BJ (cell line): ENCODE measurements at places on chromosomes 12 and 14.

DNA sequence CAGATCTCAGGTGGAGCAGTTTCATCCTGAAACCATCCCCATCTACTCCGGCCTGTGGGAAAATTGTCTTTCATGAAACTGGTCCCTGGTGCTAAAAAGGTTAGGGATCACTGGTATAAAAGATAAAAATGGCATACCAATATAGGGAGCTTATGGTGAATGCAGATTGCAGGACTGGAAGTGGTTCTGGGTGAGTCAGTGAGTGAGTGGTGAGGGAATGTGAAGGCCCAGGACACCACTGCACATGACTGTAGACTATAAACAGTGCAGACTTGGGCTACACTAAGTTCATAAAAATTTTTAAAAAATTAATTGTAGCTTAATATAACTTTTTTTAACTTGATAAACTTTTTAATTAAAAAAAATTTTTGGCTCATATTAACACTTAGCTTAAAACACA, 67.0 kb upstream of the RD3L start:
- no peak for DNase-seq

DNA sequence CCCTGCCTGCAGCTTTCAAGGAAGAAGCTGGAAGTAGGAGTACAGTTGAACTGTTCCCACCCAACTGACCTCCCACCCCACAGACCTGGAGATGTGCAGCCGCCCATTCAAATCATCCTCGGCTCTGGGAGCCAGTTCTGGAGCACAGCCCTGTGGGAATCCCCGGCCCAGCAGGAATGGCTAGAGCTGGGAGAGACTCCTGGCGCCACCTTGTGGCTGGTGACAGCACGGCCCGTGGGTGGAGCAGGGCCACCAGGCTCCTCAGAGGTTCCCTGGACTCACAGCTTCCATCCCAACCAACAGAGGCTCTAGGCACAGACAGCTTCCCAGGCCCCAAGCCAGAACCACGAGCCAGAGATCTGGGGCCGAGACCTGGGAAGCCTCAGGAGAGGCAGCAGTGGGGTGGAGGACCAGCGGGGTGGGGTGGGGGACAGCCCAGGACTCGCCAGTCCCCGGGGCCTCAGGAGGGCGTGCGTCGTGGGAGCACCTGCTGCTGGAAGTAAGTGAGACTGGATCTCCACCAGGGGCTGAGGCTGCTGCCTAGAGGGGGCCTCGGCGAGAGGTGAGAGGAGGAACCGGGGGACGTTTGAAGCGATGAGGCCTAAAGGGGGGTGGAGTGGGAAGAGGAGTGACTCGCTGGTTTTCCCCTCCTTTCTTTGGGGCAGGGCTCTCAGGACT, 43.4 kb downstream of the RNF34 start:
- no peak for DNase-seq

DNA sequence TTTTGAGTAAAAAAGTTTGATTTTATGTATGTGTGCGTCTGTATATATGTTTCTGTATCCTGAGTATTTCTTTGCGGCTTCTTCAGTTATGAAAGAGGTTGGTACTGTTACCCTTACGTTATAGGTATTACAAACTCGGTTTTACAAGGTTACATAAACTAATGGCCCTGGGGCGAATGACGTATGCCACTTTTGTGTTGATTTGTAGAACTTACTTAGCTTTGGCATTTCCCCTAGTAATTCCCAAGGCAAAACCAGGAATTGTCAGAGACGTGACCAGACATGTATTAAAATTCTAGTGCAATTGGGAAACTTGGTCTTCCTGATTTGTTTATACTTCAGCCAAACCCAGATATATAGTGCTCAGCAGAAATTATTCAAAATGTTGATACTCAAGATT, 93.3 kb downstream of the DUSP16 start:
- DNase-seq = no peak

DNA sequence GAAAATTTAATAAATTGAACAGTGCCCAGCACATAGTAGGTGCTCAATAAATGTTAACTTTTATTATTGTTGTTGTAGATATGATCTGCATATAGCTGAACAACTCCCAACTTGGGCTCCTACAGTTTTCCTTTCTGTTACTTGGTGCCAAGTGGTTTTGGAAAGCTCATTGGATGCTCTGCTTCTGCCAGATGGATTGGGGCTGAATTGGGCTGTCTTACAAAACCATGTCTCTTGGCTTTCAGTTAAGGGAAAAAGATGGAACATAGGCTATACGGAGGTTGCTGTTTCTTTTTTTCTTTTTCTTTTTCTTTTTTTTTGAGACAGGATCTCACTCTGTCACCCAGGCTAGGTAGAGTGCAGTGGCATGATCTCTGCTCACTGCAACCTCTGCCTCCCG, 140.7 kb upstream of the PWP1 start:
- no peak for DNase-seq

DNA sequence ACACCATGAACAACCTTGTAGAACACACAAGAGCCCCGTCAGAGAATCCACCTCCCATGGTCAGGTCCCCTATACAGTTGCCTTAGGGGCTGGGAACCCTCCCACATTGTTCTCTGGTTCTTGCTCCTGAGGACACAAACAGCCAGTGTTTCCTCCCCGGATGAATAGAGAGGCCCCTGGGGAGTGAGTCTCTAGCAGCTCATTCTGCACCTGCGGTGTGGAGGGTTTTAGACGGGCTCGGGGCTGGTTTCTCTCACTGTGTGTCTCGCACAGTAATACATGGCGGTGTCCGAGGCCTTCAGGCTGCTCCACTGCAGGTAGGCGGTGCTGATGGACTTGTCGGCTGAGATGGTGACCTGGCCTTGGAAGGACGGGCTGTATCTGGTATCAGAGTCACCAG, 1052.1 kb downstream of the TMEM121 start:
- DNase-seq = no peak

- DNase-seq = no peak
These were observed 20.4 kb upstream of the LGMN start for GRCh38 chr14:92768795-92769194.

- DNase-seq = no peak
These were observed 139.9 kb downstream of the DUSP6 start for GRCh38 chr12:89212339-89212771.

DNA sequence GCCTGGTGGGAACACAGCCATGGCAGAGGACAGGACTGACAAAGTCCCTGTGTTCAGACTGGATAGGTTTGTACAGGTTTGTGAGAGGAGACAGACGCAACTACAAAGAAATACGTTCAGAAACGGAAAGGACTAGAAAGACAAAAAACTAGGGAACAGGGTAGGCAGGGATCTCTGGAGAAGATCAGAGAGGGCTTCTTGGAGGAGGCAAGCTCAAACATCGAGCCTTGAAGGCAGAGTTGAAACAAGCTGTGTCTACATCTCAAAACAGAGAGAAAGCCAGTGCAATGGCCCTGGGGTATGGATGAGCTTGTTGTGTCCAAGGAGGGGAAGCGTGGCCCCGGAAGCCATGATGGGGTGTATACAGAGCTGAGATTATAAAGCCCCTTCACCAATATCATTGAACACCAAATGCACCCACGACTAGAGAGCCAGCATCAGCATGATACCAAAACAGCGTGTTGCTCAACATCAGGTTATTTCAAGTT, 89.6 kb upstream of the NCOR2 start:
- no peak for DNase-seq

DNA sequence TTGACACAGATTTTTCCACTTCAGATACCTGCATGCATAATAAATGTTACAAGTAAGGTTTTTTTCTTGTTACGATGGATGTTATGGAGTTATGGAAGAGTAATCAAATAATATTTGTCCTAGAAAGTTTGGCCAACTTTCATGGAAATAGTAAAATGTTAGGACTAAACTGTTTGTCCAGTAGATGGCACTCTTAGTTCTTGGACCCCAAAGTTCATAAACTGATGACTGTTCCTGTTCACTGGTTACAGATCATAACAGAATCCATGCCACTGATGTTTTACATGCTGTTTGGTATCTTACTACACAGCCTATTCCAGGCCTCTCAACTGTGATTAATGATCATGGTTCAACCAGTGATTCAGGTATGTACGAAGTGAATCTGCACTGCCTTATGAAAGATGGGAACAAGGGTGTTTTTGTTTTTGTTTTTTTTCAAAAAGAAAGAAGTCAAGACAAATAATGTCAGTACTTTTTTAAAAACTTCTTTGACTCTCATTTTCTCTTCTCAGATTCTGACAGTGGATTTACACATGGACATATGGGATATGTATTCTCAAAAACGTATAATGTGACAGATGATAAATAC, 48.8 kb upstream of the SLCO1C1 start:
- no peak for DNase-seq

DNA sequence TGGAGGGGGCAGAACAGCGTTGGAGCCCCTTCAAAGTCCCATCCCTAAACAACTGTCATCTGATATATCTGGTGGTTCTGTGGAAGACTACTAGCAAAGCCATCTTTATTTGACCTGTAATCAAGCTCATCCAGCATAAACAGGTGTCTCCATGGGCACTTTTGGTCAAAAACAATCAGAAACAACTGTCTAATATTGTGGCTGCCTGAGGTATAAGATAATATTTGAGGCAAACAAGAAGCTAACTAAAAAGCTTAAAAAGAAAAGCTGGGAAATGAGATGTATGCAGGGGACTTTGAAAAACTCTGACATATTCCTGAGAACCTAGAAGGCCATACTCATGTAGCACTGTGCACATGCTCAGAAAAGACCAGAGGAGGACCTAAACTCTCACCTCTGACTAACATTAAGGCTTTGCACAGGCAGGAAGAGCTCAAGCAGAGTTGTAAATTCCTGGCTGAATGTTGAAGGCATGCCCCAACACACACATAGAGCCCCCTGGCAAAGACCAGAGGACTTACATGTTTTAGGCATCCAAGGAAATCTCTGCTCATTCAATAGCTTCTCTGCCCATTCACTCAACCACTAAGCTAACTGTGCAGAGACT, 27.2 kb upstream of the AP4S1 start:
- no peak for DNase-seq
